ENCODE measurements at places on chromosomes 3 and 15.

- no peak for DNase-seq
These were observed 501.5 kb upstream of the THBS1 start for GRCh38 chr15:39079296-39079847.

GRCh38 chr3:14513566-14514322 is 26.4 kb downstream of the GRIP2 start:
- DNase-seq, result no peak

GRCh38 chr3:49804141-49805041 is 1.3 kb downstream of the INKA1 start:
- no peak for DNase-seq

GRCh38 chr3:43268636-43269035 is 17.7 kb upstream of the SNRK start:
- DNase-seq, result no peak

GRCh38 chr3:194671511-194671899 is 486 bp downstream of the LSG1 start:
- no peak for DNase-seq
